Stimulated activated CD4-positive, alpha-beta T cell treated with anti-CD3 and anti-CD28 coated beads, Interleukin-4, amount 100 ng/mL, for 48 hours (primary cell): ENCODE measurements at places on chromosomes 7 and 10.

- DNase-seq = no peak
These were observed 238.6 kb downstream of the CNTNAP2 start for GRCh38 chr7:146355216-146355615.

GRCh38 chr10:5476918-5477525 lies 22.3 kb downstream of the CALML5 start:
- DNase-seq = no peak

GRCh38 chr10:129895811-129896135 lies 68.3 kb downstream of the EBF3 start:
- DNase-seq = no peak

- DNase-seq = no peak
These were observed 76.0 kb downstream of the CALD1 start for GRCh38 chr7:134855442-134855841.

GRCh38 chr7:140722254-140722653 lies 25.7 kb downstream of the NDUFB2 start:
- no peak for DNase-seq

DNA sequence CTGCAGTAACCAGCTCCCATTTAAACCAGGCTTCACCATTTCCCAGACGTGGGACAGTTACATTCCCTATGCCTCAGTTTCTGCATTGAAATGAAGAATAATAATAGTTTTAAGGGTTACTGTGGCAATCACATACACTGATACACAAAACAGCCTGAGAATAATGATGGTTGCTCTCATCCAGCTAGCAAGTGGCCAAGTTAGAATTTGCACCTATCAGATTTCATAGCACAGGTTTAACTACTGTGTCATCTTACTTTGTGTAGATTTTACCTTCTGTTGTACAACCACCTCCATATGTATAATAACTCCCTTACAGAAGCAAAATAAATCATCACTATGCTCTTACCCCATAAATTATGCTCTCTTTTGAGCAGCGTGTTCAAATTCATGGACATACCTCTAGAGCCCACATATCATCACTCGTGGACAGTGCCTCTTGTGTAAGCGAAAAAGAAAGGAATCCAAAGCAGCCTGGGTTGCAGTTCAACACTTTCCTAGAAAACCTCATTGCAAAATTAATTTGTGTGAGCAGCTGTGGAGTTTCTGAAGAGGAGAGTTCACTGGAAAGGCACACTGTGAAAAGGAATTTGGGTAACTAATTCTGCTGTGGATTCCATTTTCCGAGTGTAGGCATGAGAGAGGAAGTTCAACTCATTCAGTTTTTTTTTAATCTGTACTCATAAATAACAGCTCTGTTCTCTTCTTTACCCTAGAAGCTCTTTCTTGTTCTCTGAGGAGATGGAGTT lies 492.5 kb downstream of the ARL4A start:
- DNase-seq = no peak

DNA sequence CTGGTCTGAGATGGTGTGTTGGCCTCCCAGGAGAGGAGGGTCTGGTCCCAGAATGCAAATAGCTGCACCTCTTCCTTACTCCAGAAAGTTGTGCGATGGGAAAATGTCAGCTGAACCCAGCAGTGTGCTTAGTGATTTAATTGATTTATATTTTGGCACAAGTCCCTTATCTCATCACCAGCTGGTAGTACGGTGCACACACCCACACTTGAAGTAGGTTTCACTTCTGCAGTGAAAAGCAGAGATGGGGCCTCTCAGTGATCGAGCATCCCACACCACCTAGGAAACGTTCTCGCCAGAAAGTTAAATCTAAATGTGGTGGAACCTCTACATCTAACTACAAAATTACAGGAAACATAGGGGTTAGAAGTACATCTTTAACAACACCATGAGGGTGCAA lies 80.4 kb downstream of the UBE3C start:
- no peak for DNase-seq

GRCh38 chr10:99766302-99766681 lies 16.1 kb upstream of the ABCC2 start:
- no peak for DNase-seq

GRCh38 chr10:6217611-6218010 lies 14.9 kb downstream of the PFKFB3 start:
- no peak for DNase-seq

- no peak for DNase-seq
These were observed 214.0 kb upstream of the DKK1 start for GRCh38 chr10:52100011-52100547.

- DNase-seq = no peak
These were observed 220.6 kb upstream of the RHOBTB1 start for GRCh38 chr10:61164458-61165160.

DNA sequence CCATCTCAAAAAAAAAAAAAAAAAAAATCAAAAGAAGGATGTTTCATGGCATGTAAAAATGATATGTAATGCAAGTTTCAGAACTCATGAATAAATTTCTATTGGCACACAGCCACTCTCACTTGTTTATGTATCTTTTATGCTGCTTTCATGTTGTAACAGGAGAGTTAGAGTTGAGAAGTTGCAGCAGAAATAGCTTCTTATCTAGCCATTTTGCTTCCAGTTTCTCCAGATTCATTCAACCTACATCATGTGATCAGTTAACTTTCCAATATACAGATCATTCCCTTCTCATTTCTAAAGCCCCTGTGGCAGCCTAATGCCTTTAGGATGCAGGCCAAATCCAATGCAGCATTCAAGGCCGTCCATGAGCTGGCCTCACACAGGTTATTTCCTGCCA lies 30.4 kb downstream of the ZNF786 start:
- no peak for DNase-seq
